Dermis blood vessel endothelial cell (primary cell): ENCODE measurements at places on chromosomes 5 and 9. TPM values are rescaled to one million over a fixed set of nuclear protein-coding genes. Genes with fewer than 3 reads are reported as not detected.

The AQP3 gene
- total RNA-seq, result under 0.01 and 0.51 TPM in 2 replicates

The IL13 gene
- total RNA-seq, result not detected in 2 replicates

The PTPDC1 gene
- 5.9 and 7.0 TPM in 2 replicates for total RNA-seq

- no peak for DNase-seq
Observed at GRCh38 chr5:78677777-78678668, 29.5 kb upstream of the LHFPL2 start.

GRCh38 chr5:138763037-138763778 lies 10.0 kb downstream of the CTNNA1 start:
- no peak for DNase-seq

- no peak for DNase-seq
Observed at GRCh38 chr5:54775645-54776044, 209.7 kb downstream of the ESM1 start.

DNA sequence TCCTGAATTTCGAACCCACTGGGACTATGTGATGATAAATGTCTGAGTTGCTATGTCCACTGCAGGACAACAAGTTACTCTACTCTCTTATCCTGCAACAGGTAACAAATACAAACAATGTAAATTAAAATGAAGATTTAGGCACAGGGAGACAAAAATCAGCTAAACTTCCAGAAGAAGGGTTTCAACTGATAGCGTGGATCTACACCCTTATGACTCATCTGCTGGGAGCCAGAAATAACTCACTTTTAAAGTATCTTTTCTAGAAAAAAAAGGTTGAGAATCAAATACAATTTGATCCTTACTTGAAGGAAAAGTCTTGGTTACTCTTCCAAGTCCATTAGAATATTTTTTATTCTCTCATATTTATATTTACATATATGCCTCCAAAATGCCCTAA lies 21.4 kb downstream of the PJA2 start:
- no peak for DNase-seq

- peak; percentile 88 for DNase-seq
Observed at GRCh38 chr5:157870837-157871834, 12.2 kb upstream of the CLINT1 start.

DNA sequence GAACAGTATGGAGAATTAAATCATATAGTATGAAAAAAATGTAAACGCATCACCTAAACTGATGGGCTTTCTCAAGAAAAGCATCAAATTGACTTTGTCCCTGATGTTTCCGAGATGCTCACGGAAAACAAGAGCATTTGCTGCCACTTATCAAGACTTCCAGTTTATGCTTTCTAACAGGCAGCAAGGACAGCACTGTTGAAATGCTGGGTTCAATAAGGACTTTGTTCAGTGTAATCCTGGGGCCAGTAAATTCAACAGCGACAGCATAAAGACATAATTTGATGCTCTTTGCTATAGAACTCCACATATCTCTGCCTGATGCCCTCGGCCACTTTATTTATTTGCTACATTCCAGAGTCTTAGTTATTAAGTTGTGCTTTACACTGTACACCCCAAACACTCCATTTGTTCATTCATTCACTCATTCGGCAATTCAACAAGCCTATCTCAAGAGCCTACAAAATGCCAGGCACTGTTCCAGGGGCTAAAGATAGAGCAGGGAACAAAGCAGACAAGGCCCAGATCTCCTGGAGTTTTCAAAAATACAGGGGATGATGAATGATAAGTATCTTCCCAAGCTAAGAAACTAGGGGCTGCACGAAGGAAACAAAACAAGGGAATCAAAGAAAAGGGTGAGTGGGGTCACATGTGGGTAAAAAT lies 294.6 kb downstream of the ZNF608 start:
- no peak for DNase-seq

GRCh38 chr5:103744159-103744558 lies 181.6 kb upstream of the NUDT12 start:
- no peak for DNase-seq

- DNase-seq, result no peak
Observed at GRCh38 chr9:135320331-135320730, 159.3 kb upstream of the PPP1R26 start.
